Stimulated activated CD4-positive, alpha-beta T cell treated with anti-CD3 and anti-CD28 coated beads, Interleukin-1b, Interleukin-23, amount 100 ng/mL, for 4 hours (primary cell): ENCODE measurements at places on chromosomes 5 and 9.

DNA sequence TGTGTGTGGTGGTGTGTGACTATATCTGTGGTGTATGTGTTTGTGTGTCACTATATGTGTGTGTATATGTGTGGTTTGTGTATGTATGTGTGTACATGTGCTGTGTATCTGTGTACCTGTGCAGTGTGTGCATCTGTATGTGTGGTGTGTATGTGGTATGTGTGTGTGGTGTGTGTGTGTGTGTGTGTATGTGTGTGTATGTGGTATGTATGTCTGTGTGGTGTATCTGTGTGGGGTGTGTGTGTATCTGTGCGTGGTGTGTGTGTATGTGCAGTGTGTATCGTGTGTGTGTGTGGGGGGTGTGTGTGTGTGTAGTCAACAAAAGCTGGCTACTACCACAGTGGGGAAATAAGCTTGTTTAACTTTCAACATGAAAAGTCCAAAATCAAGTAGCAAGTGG lies 31.6 kb upstream of the TENT4A start:
- DNase-seq: no peak

- no peak for DNase-seq
Measured at GRCh38 chr9:35570709-35571504, 34.2 kb upstream of the TESK1 start.

DNA sequence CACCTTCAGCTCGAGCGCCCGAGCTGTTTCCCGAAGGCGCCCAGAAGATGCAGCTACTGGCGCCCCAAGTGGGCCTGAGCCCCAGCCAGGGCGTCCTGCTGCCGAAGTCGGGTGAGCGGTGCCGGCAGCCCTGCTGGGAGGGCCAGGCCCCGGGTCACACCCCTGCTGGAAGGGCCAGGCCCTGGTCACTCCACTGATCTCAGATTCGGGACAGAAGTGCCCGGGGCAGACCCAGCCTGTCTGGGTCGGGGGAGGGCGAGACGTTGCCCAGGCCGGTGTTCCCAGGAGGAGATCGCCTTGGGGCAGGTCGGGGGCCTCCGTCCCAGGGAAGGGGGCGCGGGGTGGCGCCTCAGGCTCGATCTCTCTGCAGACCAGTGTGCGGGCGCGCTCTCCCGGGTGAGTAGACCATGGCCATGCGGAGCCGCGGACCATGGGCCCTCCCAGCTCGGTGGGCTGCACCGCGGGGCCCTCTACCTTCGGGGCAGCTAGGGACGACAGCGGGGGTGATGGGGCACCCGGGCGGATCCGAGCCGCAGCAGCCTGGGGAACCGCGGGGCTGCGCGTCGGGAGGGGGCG lies 2.3 kb downstream of the LCNL1 start:
- DNase-seq: no peak

DNA sequence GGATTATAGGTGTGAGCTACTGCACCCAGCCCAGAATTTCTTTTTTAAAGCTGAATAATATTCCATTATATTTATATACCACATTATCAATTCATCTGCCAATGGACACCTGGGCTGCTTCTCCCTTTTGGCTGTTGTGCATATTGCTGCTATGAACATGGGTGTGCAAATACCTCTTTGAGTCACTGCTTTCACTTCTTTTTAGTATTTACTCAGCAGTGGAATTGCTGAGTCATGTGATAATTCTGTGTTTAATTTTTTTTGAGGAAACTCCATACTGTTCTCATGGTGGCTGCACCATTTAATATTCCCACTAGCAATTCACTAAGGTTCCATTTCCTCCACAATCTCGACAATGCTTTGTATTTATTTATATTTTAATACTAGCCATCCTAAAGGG lies 36.1 kb upstream of the KIF4B start:
- no peak for DNase-seq

GRCh38 chr5:180865981-180866695 lies 5.1 kb upstream of the ZFP62 start:
- no peak for DNase-seq

DNA sequence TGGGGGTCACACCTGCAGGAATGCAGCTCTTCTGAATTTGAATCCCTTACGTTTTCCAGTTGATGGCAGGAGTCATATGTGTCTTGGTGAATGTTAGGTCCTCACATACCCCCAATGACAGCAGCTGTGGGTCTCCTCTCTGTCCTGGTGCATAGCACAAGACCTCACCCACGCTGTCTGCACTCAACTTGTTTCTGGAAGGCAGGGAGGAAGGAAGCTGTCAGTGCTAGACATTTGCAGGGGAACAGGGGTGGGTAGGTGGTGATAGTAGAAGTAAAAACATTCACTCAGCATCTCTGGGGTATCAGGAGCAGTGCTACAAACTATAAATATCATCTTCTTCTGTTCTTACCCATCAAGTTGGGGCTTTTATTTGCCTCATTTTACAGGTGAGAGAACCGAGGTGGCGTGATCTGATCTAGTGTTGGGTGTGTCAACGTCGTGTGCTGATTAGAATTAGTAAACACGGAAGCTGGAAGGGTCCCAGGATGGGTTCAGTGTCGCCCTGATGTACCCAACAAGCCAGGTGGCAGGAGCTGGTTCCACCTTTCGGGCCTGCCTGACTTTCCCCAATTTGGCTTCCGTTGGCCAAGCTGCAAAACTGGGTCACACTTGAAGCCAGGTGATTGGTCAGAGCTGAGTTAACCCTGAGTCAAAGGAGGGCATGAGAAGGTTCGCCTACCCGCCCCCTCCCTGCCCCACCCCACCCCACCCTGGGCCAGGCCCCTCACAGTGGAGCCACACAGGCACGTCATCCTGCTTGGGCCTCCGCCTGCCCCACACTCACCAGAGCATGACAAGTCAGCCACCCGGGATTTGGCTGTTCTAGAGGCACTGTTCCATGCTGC lies 15.8 kb downstream of the ERGIC1 start:
- DNase-seq: no peak

DNA sequence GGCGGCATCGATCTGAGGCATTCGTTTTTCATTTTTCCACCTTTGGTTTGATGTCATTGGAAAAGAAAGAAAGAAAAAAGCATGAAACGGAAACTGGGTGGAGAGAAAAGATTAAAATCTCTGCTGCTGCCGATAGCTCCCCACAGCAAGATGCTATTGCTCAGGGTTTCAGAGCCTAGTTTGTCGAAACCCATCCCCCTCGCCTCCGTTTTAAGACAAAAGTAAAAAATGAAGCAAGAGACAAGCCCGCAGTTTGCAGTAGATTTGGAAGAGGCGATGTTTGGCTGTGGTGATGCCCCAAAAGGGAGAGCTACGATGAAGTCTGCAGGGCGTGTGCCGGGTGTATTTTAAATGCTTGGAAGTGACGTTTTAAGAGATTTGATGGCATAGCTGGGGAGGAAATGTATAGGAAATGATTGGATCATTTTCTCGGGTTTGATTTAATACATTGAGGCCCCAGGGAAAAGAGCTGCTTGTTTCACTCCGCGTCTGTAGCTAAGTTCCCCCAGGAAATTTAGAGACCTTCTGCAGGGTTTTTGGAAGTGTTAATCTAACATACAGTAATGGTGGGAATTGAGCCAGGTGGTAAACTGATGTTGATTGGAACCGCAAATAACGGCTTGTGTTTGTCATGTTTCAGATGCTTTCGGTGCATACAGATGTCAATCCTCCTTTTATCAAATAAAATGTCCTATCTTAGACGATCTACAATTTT lies 909 bp downstream of the NDFIP1 start:
- DNase-seq: no peak

GRCh38 chr5:180873615-180874520 lies 12.8 kb upstream of the ZFP62 start:
- DNase-seq: no peak

GRCh38 chr5:28576022-28576421 lies 1537.6 kb upstream of the CDH9 start:
- no peak for DNase-seq

DNA sequence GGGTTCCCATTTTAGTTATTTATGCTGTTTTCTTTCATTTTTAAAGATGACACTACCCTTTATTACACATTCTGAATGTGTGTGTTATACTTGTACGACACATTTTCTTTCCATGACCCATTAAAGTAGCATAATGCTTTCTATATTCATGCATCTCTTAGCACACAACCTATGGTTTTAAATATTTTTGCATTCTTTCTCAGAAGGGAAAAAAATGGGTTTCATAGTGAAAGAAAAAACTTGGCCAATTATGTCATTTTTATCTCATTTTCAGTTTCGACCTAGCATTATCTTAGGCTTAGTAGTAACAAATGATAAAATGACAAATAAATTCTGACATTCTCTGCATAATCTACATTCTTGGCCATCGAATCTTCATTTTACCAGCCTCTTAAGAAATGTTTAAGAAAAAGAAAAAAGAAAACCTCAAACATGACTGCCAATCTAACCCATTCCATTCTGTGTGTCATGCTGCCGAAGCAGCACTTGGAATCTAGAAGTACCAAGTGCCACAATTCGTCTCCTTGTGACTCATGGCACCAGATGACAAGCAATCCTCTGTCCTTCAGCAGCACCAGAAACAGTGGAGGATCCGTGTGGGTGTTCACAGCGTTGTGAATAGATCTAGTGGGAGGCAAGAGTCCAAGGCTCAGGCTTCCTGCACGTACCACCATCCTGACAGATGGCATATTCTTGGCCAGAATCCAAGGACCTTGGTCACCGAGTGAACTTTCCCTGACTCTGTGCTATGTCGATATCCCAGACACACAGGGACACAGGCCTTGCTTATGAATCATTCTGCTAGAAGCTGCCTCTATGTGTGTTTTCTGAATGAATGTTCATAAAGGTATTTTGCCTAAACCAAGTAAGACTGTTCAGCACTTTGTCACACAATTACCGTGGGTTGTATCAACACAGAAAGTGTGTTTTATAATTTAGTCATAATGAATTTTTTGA lies 502.7 kb downstream of the NR2F1-AS1 start:
- no peak for DNase-seq

- no peak for DNase-seq
Measured at GRCh38 chr9:36898431-36899020, 135.5 kb downstream of the PAX5 start.

DNA sequence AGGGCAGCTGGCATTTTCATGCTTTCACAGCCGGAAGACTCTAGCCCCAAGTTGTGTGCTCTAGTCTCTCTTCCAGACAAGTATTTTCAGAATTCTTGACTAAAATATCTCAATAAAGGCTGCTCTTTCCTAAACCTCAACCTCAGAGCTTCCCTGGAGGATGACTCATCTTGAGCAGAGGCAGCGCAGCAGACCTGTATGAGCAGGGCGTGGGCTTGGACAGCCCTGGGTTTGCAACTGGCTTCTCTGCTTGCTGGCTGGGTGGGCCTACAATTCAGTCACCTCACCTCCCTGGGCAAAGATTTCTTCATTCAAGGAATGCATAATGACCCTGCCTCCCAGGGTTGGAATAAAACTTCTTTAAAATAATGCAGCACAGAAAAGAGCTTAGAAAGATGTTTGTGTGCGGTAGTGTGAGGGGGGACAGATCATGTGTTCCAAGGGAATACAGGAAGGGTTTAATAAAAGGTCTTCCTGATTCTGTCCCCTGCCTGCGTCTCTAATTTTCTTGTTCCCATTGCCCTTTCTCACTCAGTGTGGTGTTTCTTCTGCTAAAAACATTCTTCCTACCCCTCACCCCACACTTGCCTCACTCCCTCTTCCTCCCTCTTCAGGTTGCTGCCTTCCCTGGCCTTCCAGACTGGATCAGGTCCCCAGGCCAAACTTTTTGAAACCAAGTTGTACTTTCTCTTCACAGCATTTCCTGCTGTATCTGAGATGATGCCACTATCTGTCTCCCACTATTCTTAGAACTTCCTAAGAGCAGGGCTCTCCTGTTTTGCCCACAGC lies 39.4 kb upstream of the MAP1B start:
- DNase-seq: no peak

GRCh38 chr9:12988258-12988657 lies 213.4 kb downstream of the LURAP1L start:
- DNase-seq: no peak

GRCh38 chr5:75681125-75681830 lies 36.0 kb downstream of the POC5 start:
- DNase-seq: no peak

DNA sequence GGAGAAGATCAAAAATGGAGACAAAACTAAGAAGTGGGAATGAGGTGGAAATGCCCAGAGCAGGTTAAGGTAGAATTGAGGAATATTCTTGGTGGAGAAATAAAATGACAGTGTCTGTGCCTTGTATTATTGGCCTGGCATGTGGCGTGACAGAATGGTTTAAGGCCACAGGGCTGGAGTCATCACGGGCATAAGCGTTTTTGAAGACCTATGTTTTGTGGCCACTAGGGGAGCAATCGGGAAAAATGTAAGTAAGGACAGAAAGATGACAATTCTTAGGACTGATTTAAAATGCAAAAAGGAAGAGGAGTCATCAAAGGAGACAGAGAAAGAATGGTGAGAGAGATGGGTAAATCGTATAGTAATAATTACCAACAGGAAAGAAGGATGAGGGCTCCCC lies 72.2 kb upstream of the EPB41L4A start:
- no peak for DNase-seq

GRCh38 chr5:148455185-148455584 lies 71.4 kb downstream of the FBXO38 start:
- no peak for DNase-seq

- DNase-seq: no peak
Measured at GRCh38 chr9:108158236-108158995, 668.8 kb upstream of the KLF4 start.
